ENCODE measurements at places on chromosomes 2 and 18.

DNA sequence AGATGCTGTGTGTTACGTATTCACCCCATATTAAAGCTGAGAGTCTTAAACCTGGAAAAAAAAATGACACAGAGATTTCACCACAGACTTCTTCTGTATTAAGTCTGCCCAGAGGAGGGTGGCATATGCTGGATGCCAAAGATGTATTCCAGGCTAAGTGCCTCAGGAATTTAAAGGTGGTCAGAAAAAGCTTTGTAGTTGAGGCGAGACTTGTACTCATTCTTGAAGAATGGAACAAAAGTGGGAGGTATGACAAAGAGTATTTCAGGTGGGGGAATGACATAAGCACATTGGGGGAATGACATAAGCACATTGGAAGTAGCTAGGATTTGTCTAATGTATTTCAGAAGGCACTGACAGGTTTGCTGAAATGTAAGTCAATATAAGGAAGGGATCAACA lies 98.6 kb downstream of the BABAM2 start:
- no peak for DNase-seq

DNA sequence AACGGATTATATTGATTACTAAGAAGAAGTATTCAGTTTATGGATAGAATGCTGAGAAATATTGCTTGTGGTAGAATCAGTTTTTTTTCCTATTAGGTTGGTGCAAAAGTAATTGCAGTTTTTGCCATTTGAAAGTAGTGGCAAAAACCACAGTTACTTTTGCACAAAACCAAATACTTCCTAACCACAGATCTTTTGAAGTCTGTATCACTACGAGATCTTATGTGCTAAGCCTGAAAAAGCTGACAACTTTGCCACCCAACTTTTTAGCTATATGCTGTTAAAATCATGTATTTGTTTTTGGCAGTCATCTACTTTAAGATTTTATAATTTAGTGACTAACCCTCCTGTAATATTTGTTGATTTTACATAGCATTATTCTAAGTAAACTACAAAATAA lies 24.6 kb downstream of the DNAJC10 start:
- DNase-seq, result no peak

DNA sequence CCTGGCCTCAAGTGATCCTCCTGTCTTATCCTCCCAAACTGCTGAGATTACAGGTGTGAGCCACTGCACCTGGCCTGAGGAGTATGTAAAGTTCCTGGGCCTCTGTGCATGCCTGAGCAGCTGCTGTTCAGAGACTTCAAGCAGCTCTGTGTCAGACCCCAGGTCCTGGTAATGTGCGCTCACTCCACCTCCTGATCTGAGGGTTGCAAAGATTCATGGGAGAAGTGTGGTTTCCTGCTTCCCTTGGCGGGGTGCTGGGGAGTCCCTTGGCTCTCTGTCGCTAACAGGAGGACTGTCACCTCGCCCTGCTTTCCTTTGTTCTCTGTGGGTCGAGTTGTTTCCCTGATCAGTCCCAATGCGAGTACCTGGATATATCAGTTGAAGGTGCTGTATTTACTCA lies 8.6 kb upstream of the IL36A start:
- DNase-seq, result no peak

DNA sequence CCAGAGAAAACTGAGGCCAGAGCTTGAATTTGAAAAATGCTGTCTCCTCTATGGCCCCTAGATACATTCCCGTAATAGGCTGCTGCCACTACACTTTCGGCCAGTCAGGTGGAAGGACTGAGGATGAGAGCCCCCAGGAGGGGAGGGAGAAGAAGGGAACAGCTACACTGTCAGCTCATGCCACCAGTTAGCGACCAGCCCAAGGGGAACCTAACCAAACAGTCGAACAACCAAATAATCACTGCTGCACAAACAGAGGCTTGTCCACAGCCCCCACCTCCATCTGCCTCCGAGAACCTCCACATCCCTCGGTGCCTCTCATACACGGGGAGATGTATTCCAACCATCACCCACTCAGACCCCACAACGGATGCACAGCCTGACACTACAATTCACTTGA lies 7.3 kb downstream of the ZNF516 start:
- peak; percentile 53 for DNase-seq

DNA sequence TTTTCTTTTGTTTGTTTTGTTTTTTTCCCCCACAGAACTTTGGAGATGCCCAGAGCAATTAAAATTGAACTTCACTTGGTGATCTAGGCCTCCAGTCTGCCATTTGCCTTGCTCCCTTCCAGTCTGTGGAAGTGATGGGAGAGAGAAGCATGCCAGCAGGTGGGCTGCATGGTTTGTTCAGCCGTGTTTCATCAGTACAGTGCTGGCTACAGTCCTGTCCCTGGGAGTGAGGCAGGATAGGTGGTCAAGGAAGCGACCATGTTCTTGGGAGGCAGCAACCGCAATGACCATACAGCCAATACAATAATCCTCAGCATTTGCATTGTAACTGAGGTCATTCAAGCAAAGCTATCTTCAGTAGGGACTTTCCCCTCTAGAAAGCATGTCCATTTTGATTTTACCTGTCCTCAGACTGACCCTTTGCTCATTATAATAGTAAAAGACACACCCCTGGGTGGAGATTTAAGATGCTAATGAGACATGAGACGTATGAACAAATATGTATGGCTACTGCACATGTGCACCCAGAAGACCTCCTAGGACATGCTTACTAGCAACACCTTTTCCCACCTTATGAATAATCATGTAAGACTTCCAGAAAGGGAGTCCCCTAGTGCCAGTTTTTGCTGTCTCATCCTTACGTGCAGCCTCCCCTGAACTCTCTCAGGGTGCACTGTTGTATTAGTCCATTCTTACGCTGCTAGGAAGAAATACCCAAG lies 11.1 kb upstream of the LIPG start:
- no peak for DNase-seq

DNA sequence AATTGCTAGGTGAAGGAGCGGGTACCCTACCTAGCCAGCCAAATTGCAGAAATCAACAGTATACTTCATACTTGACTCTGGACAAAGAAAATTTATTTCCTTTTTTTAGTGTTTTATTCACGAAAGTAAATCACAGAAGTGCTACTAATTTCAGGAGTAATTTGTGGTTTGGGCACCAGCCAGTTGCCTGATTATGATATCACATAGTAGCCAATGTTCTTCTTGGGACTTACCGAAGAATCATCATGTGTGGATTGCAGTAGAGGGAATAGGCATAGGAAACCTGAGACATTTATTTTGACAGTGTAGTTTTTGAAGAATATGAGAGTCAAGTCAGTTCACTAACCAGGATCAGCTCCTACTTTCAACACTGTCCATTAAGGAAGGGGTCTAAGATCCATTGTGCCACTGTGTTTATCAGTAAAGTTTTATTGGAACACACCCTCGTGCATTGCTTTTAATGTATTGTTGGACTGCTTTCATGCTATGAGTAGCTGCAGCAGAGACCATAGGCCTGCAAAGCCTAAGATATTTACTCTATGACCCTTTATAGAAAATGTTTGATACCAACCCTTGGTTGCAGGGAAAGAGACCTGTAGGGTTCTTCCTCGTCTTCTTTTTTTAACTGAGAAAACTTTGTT lies 32.1 kb downstream of the TNFRSF11A start:
- no peak for DNase-seq

DNA sequence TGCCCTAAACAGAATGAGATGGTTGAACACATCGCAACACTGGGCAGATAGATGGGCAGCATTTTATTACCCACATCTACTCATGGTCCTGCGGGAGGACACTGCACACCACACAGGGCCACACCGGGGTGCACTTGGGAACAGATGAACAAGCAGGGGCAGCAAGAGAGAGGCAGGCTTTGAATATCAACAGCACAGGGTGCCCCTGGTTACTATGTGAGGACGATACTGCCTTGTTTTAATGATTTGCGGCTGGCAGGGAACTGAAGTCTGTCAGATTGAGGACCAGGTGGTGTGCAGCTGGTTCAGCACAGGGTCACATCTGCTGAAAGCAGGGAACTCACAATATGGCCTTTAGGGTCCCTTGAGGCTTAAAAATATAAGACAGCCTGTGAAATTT lies 195.7 kb downstream of the PIEZO2 start:
- no peak for DNase-seq

- DNase-seq, result no peak
Measured at GRCh38 chr2:140353541-140353940, 1573.4 kb upstream of the NXPH2 start.

DNA sequence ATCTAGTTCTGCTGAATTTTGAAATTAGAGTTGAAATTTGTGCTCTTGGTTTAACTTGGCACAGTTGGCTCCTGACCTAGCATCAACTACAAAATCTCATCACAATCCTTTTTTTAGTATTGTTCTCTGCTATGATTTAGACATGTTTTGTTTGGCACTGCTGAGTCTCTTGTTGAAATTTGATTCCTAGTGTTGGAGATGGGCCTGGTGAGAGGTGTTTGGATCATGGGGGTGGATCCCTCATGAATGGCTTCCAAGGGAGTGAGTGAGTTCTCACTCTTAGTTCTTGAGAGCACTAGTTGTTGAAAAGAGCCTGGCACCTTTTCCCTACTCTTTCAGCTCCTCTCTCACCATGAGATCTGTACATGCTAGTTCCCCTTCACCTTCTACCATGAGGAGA lies 605.6 kb upstream of the SLC39A10 start:
- no peak for DNase-seq

DNA sequence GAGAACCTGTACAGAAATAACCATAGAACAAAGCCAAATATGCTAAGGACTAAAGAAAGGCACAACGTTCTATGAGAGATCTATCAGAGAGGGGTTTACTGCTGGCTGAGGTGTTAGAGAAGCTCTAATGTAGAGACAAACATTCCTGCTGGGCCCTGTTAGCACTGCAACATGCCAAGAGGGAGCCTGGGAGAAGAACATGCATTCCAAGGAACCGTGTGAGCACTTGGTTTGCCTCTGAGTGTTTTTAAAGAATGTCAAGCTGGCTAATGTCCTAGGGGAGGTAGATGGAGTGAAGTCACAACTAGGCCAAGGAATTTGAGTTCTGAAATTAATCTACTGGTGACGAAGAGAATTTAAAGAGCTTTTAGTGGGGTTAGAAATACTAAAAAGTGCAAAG lies 384.3 kb upstream of the LYPD1 start:
- DNase-seq, result no peak

GRCh38 chr18:7889515-7889914 lies 322.4 kb downstream of the PTPRM start:
- DNase-seq, result no peak

DNA sequence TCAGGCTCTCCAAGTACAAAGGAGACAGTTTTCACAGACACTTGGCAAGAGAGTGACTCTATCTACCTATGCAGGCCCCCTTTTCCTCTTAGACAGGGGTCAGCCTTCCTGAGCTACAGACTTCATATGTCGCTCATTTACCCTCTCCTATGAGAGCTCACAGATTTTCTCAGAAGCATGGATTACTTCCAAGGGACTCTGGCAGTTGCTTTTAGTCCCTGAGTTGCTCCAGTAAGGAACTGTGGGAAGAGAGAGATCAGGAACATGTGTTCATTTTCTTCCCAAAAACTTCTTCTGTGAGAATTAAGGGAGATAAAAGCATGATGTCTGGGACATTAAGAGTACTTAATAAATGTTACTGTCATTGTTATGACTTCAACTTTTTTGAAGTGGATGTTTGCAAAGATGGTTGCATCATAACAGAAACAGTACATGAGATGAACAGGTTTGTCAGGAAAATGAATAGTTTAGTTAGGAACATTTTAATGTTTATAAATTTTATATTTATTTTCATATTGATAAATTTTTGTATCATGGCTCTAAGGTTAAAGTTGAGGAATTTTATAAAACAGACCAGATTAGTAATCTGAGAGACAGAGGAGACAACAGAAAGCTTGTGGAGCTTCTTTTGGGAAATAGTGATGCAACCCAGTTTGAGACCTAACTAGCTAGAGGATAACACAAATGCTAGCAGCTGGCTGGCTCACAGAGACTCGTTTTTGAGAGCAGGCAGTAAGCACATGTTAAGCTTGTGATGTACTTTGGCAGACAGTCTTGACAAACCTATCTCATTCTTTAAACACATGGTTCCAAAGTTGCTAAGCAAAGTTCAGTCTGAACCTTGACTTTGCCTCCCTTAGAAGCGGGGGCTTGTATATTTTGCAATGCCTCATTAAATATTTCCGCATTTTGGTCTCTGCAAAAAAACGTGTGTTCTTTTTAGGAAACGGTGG lies 21.7 kb upstream of the UGP2 start:
- DNase-seq, result no peak

- no peak for DNase-seq
Measured at GRCh38 chr2:67599561-67599960, 202.4 kb downstream of the ETAA1 start.

- DNase-seq, result no peak
Measured at GRCh38 chr18:11119550-11119949, 29.8 kb downstream of the PIEZO2 start.

DNA sequence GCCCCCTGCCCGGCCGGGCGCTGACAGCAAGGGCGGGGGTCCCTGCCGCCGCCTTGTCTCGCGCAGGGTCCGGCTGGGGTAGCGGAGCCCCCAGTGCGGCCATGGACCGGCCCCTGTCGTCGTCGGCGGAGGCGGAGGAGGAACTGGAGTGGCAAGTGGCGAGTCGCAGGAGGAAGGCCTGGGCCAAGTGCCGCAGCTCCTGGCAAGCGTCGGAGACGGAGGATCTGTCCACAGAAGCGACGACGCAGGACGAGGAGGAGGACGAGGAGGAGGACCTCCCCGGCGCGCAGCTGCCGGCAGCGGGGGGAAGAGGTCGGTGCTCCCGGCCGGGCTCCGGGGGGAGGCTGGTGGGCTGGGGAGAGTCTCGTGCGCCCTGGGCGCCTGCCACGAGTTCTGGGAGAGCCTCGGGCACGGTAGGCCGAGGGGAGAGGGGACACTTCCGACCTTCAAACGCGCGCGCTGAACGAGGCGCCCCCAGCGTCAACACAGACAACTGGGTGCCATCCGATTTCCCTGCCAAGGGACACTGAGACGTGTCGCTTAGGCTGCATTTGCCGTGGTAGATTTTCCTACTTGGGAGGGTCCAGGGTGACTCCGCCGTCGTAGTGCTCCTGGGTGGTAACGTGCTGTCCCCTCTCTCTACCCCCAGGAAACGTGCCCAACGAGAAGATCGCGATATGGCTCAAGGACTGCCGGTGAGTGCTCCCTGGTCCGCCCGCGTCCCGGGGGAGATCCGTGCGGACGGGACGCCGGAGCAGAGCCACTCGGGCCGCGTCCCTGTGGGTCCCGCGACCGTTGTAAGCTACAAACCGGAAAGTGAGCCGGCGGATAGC lies 652 bp downstream of the ITPRID2 start:
- DNase-seq, result peak; percentile 44

DNA sequence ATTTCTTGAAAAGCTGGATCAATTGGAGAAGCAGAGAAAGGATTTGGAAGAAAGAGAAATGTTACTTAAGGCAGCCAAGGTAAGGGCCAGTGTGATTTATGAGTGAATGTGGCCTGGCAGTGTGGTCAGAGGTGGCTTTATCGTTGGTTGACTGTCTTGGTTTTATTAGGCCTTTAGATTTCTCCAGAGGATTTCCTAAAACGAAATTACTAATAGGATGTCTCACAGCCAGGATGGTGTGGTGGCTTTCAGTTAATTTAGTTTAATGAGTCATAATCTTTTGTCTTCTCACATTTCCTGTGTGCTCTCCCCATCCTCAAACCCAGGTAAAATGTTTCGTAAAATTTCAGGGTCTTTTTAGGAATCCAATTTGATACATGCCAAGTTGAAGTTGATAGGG lies 100.8 kb downstream of the TAF4B start:
- DNase-seq, result no peak
